ENCODE measurements at places on chromosomes 16 and 17. TPM values are rescaled to one million over a fixed set of nuclear protein-coding genes. Genes with fewer than 3 reads are reported as not detected.
A peak's percentile ranks its signal among the peaks of the same experiment; 100 is the strongest.

GRCh38 chr16:19005561-19006445 is 22.1 kb downstream of the TMC7 start:
- H3K27ac ChIP-seq = peak overlapping the region; percentile 81
- DNase-seq = no peak
- H3K36me3 ChIP-seq = peaks cover 33% of the 10 kb centered on the region
- peaks cover 7% of the 10 kb centered on the region for H3K4me1 ChIP-seq
- no peaks in the 10 kb centered on the region for H3K27me3 ChIP-seq
- H3K4me3 ChIP-seq = no peak overlapping the region

GRCh38 chr16:13680021-13680889 is 239.7 kb upstream of the ERCC4 start:
- no peak overlapping the region for H3K27ac ChIP-seq
- no peak for DNase-seq
- no peaks in the 10 kb centered on the region for H3K36me3 ChIP-seq
- H3K4me3 ChIP-seq = no peak overlapping the region

- DNase-seq = peak; percentile 78
- H3K36me3 ChIP-seq = peaks cover 18% of the 10 kb centered on the region
- no peak overlapping the region for H3K27ac ChIP-seq
These were observed 677 bp upstream of the ZNHIT3 start for GRCh38 chr17:36485805-36486203.

DNA sequence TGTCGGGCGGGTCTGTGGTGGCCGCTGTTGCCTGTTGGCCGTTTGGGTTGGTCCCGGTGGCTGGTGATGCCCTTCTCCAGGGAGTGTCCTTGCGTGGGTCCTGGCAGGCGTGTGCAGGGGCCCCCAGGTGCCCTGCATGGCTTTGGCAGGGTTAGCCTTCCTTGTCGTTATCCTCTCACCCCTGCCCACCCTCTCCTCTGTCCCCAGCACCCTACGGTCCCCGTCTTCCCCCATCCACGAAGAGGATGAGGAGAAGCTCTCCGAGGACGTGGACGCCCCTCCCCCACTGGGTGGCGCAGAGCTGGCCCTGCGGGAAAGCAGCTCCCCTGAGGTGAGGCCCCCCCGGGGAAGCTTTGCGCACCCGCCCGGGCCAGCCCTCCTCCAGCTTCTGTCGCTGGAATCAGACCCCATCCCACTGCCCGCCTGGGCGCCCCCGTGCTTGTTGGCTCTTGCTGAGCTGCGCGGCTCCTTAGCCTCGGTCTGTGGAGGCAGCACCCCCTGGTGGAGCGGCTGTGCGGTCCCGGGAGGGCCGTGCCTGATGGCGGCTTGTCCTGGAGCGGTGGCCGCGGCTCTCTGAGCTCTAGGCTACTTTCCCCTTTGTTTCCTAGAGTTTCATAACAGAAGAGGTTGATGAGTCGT is 10.6 kb upstream of the NUDT16L1 start:
- no peaks in the 10 kb centered on the region for H3K27me3 ChIP-seq
- H3K4me1 ChIP-seq = no peaks in the 10 kb centered on the region
- H3K36me3 ChIP-seq = peaks cover 29% of the 10 kb centered on the region
- H3K27ac ChIP-seq = no peak overlapping the region
- H3K4me3 ChIP-seq = no peak overlapping the region
- DNase-seq = peak; percentile 93

GRCh38 chr17:2363851-2364762 is 26.8 kb downstream of the SGSM2 start:
- DNase-seq = no peak
- H3K27me3 ChIP-seq = no peaks in the 10 kb centered on the region
- H3K4me3 ChIP-seq = no peak overlapping the region
- H3K27ac ChIP-seq = no peak overlapping the region
- H3K4me1 ChIP-seq = no peaks in the 10 kb centered on the region
- peaks cover 18% of the 10 kb centered on the region for H3K36me3 ChIP-seq

- H3K27me3 ChIP-seq = no peaks in the 10 kb centered on the region
- H3K27ac ChIP-seq = peak overlapping the region; percentile 99
- peaks cover 10% of the 10 kb centered on the region for H3K4me1 ChIP-seq
These were observed 527 bp downstream of the TRAF4 start for GRCh38 chr17:28744104-28744971.

GRCh38 chr17:34254651-34255380 is at the start of gene CCL2:
TSS of gene CCL2 (plus strand) at chr17:34255285. CDS start at chr17:34255350, 65 bp downstream.
- no peaks in the 10 kb centered on the region for H3K27me3 ChIP-seq
- peak; percentile 93 for DNase-seq
- H3K27ac ChIP-seq = no peak within 1 kb of the TSS
- peaks cover 19% of the 10 kb centered on the region for H3K36me3 ChIP-seq
- H3K4me3 ChIP-seq = peak within 1 kb of the TSS; percentile 85

- H3K4me3 ChIP-seq = no peak overlapping the region
- H3K36me3 ChIP-seq = no peaks in the 10 kb centered on the region
- no peaks in the 10 kb centered on the region for H3K27me3 ChIP-seq
- H3K4me1 ChIP-seq = peaks cover 7% of the 10 kb centered on the region
These were observed 85.6 kb upstream of the CIBAR2 start for GRCh38 chr16:85197611-85198566.

GRCh38 chr16:3564130-3564888 is 12.9 kb downstream of the NLRC3 start:
- no peak for DNase-seq
- no peak overlapping the region for H3K27ac ChIP-seq
- H3K27me3 ChIP-seq = no peaks in the 10 kb centered on the region
- H3K4me3 ChIP-seq = no peak overlapping the region

DNA sequence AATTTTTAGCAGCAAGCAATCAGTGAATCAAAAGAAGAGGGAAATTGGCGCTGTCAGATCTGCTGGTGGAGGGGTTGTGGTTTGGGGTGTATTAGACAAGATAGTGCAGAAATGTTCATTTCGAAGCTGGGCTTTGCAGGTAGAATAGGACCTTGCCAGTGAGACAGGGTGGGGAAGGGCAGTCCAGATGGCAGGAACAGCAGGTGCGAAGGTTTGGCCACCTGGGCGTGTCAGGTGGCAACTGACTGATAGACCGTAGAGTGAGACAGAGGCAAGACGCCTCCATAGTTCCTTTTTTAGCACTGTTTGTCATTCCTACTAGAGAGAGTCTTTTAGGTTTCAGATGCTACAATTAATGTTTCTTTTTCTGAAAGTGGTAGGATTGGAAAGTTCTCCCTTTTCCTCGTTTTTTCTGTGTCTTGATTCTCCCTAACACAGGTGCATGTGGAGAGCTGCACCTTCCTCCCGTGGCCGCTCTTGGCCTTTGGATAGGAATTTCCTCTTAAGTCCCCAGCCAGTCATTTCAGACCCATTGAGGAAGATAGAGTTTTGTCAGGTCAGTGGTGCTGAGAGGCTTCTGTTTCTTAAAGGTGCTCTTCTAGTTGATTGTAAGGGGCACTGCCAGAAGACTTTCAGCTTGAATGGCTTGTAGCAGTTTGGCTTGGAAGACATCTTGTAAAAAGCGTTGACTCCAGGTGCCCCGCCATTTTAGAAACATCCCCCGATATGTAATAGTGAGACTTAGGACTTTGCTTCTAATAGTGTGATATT is 315.6 kb downstream of the SNX29 start:
- no peaks in the 10 kb centered on the region for H3K36me3 ChIP-seq
- DNase-seq = no peak
- H3K27ac ChIP-seq = no peak overlapping the region
- peaks cover 15% of the 10 kb centered on the region for H3K4me1 ChIP-seq
- no peaks in the 10 kb centered on the region for H3K27me3 ChIP-seq

DNA sequence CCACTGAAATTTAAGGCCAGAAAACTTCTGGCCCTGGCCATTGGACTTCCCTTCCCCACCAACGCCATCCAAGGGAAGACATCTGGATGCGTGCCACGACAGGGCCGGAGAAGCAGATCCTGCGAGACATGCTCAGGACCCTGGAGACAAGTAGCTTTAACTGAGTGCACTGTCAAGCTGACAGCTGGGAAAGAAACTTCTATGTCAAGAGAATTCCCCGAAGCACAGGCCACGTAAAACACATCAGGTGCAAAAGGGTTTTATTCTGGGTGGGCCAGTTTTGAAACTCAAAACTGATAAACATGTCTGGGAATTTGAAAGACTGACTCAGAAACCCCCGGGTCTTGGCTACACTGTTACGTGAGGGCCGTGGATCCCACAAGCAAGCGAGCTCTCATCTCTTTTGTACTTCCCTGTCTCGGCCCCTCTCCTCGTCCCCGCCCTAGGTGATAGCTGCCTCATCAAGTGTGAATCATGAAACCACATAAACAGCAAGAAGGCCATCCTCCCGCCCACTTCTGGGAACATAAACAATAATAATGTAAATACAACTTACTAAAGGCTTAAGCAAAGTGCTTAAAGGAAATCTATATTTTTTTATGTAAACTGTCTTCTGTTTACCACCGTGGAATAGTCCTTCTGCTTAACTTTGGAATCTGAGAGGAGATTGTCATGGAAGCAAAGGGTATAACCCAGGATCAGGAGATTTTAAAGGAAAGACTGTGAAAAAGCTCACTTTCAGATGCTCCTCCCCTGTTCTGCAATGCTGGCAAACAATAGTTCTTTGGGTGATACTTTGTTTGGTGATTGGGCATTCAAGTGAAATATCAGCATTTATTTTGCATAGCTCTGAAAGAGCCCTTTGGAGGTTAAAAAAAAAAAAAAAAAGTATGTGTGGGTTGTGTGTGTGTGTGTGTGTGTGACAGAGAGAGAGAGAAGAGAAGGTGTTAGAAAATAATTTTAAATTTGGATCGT is 406.0 kb upstream of the MAF start:
- no peaks in the 10 kb centered on the region for H3K36me3 ChIP-seq
- peaks cover 4% of the 10 kb centered on the region for H3K4me1 ChIP-seq
- no peak overlapping the region for H3K4me3 ChIP-seq
- no peak for DNase-seq

GRCh38 chr17:42845918-42846593 is 1.7 kb downstream of the AOC2 start:
- DNase-seq = no peak
- no peak overlapping the region for H3K4me3 ChIP-seq
- H3K36me3 ChIP-seq = peaks cover 42% of the 10 kb centered on the region
- H3K27me3 ChIP-seq = no peaks in the 10 kb centered on the region

DNA sequence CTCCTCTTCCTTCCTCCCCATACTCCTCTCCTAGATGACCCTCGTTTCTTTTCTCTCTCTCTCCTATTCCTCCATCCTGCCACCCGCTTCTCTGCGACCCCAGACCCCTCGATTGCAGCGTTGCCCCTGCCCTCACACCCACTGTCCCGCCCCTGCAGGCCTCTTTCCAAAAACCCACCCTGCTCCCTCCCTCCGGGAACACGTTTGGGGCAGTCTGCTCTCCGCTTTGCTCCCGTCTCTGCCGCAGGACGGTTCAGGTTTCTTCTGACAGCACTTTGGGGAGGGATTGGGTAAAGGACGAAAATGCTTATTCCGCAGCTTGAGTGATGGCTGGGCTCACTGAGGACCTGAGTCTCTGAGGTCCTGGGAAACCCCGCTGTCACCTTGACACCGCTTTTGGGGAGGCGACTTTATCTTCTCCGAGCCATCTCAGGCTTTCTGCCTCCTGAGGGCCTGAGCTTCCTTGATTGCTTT is 690 bp downstream of the NDE1 start:
- peak; percentile 79 for DNase-seq
- H3K36me3 ChIP-seq = peaks cover 7% of the 10 kb centered on the region
- no peaks in the 10 kb centered on the region for H3K4me1 ChIP-seq
- no peak overlapping the region for H3K27ac ChIP-seq
- peak overlapping the region; percentile 93 for H3K4me3 ChIP-seq
- no peaks in the 10 kb centered on the region for H3K27me3 ChIP-seq

GRCh38 chr17:66414561-66415175 is 112.3 kb downstream of the PRKCA start:
- no peaks in the 10 kb centered on the region for H3K36me3 ChIP-seq
- H3K27me3 ChIP-seq = no peaks in the 10 kb centered on the region
- no peak for DNase-seq
- H3K27ac ChIP-seq = no peak overlapping the region
- H3K4me1 ChIP-seq = peaks cover 2% of the 10 kb centered on the region

DNA sequence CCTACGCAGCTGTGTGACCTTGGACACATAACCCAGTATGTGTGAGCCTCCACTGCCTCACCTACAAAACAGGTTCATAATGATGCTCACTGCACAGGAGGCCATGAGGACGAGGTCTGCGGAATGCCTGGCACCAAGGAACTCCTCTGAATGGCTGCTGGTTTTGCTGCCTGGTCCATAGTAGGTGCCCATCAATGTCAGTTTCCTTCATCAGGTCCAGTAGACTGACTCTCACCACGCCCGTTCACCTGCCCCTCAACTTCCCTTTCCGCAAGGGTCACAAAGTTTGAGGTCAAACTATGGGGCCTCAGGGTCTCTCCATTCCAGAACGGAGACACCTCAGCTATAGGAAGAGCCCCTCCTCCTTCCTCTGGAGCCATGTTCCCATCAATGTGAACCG is 8.8 kb downstream of the PNMT start:
- no peaks in the 10 kb centered on the region for H3K27me3 ChIP-seq
- H3K4me1 ChIP-seq = no peaks in the 10 kb centered on the region
- no peak overlapping the region for H3K4me3 ChIP-seq
- no peak for DNase-seq
- H3K27ac ChIP-seq = no peak overlapping the region

DNA sequence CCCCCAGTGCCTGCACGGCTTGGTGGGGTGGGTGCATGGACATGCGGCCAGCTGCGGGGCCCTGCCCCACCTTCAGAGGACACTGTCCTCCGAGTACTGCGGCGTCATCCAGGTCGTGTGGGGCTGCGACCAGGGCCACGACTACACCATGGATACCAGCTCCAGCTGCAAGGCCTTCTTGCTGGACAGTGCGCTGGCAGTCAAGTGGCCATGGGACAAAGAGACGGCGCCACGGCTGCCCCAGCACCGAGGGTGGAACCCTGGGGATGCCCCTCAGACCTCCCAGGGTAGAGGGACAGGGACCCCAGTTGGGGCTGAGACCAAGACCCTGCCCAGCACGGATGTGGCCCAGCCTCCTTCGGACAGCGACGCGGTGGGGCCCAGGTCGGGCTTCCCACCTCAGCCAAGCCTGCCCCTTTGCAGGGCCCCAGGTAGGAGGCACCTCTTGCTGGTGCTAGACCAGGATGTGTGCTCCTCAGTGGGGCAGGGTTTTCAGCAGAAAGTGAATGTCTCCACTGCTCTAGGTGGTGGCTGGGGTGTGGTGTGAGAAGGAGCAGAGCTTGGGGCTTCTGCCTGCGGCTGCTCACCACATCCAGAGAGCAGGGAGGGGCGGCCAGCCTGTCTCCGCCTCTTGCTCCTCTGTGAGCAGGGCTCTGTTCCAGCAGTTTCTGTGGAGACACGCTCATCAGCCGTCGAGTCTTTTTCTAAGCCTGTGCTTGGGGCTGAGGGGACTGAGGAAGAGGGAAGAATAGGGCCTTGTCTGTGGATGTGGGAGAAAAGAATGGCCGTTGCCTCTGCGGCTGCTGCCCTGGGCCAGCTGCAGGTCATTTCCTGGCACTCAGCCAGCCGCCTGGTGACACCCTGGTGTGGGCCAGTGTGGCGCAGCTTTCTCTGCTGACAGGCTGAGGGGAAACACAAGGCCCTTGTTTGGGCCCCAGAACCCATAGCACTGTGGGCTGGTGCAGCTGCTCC is 2.2 kb downstream of the ZNF276 start:
- H3K36me3 ChIP-seq = peaks cover 37% of the 10 kb centered on the region
- peaks cover 5% of the 10 kb centered on the region for H3K4me1 ChIP-seq
- DNase-seq = no peak
- no peaks in the 10 kb centered on the region for H3K27me3 ChIP-seq

The KRTAP9-8 gene
- total RNA-seq = not detected

The GGT6 gene
- total RNA-seq = not detected

The PDF gene
- total RNA-seq = 12.2 TPM

The AANAT gene
- not detected for total RNA-seq

The RAP1GAP2 gene
- total RNA-seq = 38.7 TPM

The ZNF597 gene
- 3.1 TPM for total RNA-seq

The TNS4 gene
- 2.5 TPM for total RNA-seq

The ZNF23 gene
- 11.9 TPM for total RNA-seq

Data from endodermal cell (in vitro differentiated cells).